AG08396 (cell line): ENCODE measurements at places on chromosomes 7 and 10.
A peak's percentile ranks its signal among the peaks of the same experiment; 100 is the strongest.

GRCh38 chr7:7438851-7439250 is 96.8 kb downstream of the COL28A1 start:
- peak; percentile 78 for DNase-seq

- DNase-seq: peak; percentile 9
Measured at GRCh38 chr7:7772397-7772821, 54.0 kb upstream of the RPA3 start.

DNA sequence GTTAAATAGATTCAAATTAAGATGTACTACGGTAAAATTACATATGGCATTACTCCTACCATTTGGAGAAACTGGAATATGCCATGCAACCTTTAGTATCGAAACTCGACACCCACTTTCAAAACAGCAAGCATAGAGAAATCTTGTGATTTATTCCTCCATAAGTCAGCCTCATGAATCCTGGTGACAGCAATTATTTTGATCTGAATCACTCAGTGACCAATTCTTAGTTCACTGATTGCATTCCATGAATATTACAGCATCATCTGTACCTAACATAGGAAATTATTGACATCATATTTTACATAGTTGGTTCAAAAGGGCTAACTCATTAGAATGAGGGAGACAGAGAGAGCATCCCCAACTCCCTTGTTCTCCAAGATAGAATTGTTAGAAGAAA is 89.6 kb downstream of the CACNB2 start:
- DNase-seq: peak; percentile 12

- peak; percentile 32 for DNase-seq
Measured at GRCh38 chr10:24208661-24209431, at the start of gene KIAA1217. Gene KIAA1217, plus strand, starts transcription at chr10:24209138. Its CDS starts 56 bp downstream, at chr10:24209194.

DNA sequence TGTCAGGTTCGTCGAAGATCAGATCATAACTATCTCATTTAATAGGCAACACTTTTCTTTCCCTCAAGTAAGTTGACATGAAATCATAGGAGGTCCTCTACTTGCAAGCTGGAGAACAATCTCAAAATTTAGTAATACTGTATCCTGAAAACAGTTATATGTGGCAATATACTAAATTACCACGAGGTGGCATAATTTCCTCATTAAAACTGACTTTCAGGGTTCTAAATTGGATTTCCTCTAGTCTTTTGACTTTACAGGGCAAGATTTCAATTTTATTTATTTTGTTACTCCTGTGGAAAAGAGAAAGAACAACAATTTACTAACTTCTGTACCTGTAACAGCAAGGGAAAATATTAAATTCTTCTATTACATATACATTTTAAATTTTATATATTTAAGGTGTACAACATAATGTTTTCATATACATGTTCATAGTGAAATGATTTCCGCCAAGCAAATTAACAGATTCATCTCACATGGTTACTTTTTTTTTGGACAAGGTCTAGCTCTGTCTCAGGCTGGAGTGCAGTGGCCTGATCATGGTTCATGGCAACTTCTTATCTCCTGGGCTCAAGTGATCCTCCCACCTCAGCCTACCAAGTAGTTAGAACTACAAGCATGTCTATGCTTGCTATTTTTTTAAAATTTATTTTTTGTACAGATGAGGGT is 53.4 kb upstream of the CYP2C18 start:
- DNase-seq: peak; percentile 18

DNA sequence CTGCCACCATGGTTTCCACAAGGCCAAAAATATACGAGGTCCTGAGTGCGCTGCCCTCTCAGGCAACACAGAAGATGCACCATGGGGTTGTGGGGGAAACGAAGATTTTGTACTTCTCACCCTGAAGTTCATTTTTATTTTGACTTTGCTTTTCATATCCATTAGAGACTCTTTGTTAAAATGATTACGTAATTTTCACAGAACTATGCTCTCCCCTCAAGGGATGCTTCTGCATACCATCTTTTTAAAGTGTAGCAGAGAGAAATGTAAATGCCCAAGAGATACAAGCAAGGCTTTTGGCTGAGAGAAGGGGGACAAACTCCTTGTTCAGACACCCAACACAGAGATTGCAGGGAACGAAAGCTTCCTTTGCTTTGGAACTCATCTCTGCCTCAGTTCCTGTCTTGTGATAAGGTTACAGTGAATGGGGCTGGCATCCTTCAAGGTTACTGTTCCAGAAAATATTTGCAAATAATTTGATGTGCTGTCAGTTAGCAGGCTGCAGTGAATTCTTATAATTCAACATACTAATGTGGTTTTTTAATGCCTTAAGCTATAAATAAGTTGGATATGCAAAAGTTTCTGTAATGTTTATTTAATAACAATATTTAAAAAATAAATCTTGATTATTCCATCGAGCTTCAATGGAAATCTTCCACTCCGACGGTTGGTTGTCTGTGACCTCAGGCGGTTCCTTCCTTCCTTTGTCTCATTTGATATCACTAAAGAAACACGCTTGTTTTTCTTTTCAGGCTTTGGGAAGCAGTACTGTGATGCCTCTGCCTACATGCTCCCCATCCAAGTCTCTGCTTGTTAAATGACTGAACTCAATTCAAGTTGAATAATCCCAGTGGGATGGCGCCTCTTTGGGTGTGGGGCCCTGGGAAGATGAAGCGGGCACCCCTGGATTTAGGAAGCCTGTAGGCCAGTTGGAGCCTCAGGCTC is 209.3 kb upstream of the CTBP2 start:
- no peak for DNase-seq

DNA sequence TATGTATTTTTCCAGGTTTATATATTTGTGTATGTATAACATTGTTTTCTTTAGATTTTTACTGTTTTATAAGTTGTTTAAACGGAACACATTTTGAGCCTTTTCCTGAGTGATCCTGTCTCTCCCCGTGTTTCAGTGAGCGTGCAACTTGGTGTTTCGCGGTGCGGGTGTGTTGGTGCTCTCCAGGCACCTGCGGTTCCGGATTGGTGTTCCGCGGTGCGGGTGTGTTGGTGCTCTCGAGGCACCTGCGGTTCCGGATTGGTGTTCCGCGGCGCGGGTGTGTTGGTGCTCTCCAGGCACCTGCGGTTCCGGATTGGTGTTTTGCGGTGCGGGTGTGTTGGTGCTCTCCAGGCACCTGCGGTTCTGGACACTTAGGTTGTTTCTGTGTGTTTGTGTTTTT is 20.6 kb downstream of the DYNC2I1 start:
- no peak for DNase-seq

DNA sequence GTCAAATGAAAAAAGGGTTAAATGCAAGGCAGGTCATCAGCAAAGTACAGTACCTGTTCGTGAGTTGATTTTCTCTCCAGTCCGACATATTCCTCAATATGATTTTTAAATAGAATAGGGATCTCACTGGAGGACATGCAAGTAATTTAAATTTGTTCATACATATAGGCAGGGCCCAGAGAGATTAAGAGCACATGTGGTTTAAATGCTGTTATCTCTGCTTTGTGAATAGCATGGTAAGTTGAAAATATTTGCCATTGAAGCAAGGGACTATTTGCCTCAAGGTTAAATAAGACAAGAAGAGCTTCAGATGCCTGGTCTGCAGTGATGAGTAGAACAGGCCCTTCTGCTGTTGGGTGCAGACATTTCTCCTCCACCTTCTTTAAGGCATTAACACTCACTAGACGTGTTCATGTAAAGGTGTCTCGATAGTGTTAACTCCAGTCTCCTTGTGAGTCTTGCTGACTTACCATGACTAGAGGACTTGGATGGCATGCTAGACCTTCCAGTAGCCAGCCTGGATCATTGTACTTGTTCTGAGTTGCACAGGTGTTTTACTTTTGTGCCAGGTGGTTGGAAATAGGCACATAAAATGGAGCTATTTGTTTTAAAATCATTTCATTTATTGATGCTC is 15.6 kb upstream of the AKR1C3 start:
- no peak for DNase-seq

- DNase-seq: no peak
Measured at GRCh38 chr10:122333037-122333436, 41.5 kb upstream of the PLEKHA1 start.

GRCh38 chr10:38093816-38094157 is 350 bp upstream of the ZNF37A start:
- DNase-seq: peak; percentile 7

DNA sequence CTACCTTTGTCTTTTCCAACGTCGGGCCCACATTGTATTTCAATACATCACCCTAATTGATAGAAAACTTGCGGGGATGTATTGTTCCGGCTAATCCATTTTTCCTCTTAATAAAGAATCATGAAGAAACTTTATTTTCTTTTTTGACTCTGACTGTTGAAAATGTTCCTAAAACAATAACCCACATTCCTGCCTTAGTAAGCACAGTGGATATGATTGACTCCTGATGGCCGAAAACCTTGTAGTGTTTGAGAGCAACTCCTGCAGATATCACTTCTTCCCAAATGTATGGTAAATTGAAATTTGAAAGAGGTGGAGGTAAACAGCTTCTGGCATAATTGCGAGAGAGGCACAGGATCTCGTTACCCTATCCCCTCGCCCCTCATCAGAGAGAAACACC is 65.7 kb downstream of the BICC1 start:
- DNase-seq: no peak

GRCh38 chr7:13017333-13017857 is 330.0 kb downstream of the ARL4A start:
- DNase-seq: peak; percentile 19

DNA sequence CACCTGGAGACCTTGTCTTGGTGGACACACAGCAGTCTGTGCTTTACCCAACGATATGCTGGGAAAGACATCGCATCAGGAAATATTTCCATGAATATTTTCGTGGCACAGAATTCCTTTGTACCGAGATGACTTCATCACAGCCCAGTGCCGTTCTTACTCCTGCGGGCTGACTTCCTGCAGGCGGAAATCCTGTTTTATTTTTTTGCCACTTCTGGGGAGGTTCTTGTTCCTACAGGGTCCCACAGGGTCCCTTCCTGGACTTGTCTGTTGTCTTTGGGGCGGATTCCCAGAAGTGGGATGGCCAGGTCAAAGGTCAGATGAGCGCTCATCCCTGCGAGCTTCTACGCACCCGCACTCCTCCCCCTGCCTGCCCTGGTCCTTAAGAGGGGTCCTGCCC is 86.5 kb downstream of the DNAJB6 start:
- DNase-seq: no peak

- peak; percentile 17 for DNase-seq
Measured at GRCh38 chr7:32298408-32299132, 191.6 kb downstream of the LSM5 start.

- DNase-seq: peak; percentile 7
Measured at GRCh38 chr10:19817231-19817933, 1.1 kb downstream of the PLXDC2 start.

- no peak for DNase-seq
Measured at GRCh38 chr7:151934584-151934983, 21.7 kb upstream of the GALNTL5 start.

GRCh38 chr10:77315496-77316129 is 322.0 kb downstream of the KCNMA1 start:
- DNase-seq: no peak

- no peak for DNase-seq
Measured at GRCh38 chr7:158911145-158911544, 54.8 kb downstream of the DYNC2I1 start.

- DNase-seq: no peak
Measured at GRCh38 chr7:128121711-128122530, 90.7 kb upstream of the LRRC4 start.

- peak; percentile 17 for DNase-seq
Measured at GRCh38 chr7:82745117-82745516, 301.5 kb upstream of the CACNA2D1 start.

DNA sequence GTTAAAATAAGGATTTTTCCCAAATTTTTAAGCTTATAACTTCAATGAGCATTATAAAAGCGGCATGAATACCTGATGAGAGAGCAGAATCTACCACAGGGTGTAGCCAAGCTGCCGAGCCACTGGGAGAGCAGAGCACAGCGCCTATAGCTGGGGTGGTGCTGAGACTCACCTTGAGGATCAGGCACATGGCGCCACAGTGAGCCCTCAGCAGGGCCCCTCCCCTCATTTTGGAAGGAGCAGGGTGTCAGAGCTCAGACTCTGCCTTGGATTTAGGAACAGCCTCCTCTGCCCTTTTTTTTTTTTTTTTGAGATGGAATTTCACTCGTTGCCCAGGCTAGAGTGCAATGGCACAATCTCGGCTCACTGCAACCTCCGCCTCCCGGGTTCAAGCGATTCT is 118.6 kb downstream of the SRPK2 start:
- DNase-seq: no peak

DNA sequence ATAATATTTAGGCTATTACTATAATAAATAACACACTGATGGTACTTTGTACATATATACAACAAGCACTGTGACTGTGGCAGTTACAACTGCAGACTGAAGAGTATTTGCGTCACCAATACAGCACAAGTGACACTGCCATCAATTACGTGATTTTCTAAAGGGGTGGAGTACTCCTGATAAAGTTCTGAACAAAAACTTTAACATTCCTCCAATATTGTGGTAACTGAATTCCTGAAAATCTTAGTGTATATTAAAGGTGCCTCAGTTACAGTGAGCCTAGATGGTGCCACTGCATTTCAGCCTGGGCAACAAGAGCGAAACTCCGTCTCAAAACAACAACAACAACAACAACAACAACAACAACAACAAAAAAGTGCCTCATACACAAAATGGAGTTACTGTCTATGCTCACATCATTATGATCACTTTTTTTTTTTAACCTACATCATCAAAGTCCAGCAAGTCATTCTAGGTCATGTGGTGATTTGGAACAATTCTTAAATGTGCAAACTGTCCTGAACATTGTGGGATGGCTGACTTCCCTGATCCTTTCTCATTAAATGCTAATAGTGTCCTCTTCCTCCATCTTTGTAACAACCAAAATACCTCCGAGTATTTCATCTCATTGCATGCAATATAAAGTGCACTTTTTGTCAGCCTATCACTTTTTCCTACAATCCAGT is 15.1 kb downstream of the BRAF start:
- DNase-seq: no peak

GRCh38 chr10:26797340-26797739 is 63.4 kb downstream of the ABI1 start:
- DNase-seq: no peak

GRCh38 chr10:44260286-44260928 is 124.5 kb downstream of the CXCL12 start:
- no peak for DNase-seq

DNA sequence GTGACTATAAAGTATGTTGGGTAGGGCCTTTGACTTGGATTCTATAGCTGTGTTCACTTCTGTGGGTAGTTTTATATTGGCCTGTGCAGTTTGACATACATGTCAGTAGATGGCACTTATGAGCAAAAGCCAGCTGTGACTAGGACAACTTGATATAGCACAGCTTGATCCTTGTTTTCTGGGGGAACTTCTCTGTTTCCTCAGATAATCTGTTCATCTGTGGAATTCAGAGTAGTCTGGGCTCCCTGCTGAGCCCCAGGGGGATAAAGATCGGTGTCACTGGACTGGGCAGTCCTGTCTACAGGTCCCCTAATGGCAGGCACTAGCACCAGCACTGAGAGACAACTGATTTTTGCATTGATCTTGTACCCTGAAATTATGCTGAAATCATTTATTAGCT is 25.4 kb downstream of the CYP2C9 start:
- DNase-seq: no peak
